ENCODE measurements at places on chromosomes 2 and 18.

GRCh38 chr2:56132138-56132537 lies 51.7 kb upstream of the CCDC85A start:
- no peak for DNase-seq

- no peak for DNase-seq
These were observed 14.0 kb downstream of the EPB41L5 start for GRCh38 chr2:120026890-120027289.

- DNase-seq, result no peak
These were observed 84.2 kb upstream of the OTOS start for GRCh38 chr2:240224676-240225075.

GRCh38 chr2:128941751-128942150 lies 623.1 kb upstream of the HS6ST1 start:
- DNase-seq, result no peak
